ENCODE measurements at places on chromosomes 2 and 18.

GRCh38 chr2:68436270-68436669, 30.8 kb downstream of the FBXO48 start:
- no peak for DNase-seq

GRCh38 chr2:235268535-235268934, 225.3 kb upstream of the AGAP1 start:
- DNase-seq: no peak

GRCh38 chr2:25572638-25573037, 100.7 kb downstream of the DTNB start:
- DNase-seq: no peak

DNA sequence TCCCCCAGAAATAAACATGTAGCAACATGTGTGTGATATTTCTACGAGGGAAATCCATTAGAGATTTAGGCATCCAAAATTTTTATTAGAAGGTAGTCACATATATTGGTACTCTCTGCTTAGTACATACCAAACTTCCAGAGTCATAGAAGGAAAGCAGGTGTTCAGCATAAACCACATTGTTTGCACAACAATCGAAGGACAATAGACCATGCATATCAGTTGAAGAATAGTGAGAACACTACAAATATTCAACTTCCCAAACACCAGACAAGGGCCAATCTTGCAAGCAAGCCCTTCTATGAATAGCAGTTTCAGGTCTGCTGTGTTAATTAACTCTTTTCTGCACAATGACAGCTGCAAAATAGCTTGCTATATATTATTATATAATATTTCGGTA, 702.2 kb downstream of the ERBB4 start:
- no peak for DNase-seq

DNA sequence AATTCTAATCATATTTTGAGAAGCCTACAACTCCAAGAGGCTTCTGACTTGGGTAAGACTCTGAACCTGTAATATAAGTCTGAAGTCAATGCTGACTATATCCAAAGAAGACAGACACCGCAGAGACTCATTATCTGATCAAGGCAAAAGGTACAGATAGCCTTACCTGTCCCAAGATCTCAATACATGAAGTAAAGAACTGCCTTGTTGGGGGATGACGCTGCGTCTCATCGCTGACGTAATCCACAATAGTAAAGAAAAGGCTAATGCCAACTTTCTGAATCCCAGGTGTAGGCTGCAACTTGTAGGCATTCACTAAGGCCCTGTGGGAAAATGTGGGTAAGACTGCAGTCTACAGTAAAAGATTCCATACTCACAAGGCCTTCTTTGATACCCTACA, 62.1 kb downstream of the SIGLEC15 start:
- no peak for DNase-seq

GRCh38 chr18:9082711-9083510, 19.6 kb upstream of the NDUFV2 start:
- DNase-seq: no peak

DNA sequence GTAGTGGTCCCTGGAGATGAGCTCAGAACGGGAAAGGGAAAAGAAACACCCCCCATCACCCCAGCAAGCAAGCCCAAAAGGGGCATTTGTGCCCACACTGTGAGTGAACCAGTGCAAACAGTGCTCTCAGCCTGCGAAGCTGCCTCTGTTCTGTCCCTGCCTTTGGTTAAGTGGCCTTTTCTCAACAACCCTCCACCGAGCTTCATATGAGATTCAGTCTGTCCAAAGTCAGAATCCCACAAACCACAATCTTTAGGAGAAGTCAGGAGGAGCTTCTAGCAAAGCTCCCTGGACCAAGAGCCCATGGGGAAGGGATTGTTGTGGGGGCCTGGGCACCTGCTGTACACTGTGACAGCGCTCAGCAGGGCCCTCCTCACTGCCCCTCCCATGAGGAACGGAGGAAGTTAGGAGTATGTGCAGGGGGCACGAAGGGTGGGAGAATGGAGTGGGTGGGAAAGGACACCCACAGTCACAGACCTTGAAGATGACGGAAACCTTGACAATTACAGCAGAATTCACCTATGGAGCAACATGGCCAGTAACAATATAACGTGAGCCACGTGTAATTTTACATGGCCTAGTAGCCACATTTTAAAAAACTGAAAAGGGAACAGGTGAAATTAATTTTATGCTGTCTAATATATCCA, 119.5 kb downstream of the SMAD7 start:
- no peak for DNase-seq

DNA sequence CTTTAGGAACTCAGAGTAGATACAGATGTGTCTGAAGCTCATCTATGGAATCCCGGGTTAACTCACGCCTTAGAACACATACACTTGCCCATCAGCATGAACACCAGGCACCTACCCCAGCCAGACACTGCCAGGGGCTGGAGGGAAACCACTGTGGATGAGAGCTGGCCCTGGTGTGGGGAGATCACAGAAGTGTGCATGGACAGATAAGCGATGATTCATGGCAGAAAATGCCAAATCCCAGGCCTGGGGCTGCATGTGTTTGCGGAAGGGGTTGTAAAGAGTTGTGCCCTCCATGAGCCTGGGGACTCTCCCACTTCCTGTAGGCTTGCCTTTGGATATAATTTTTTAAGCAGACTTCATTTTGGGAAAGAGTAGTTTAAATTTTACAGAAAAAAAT, 193.4 kb downstream of the FHOD3 start:
- DNase-seq: no peak

DNA sequence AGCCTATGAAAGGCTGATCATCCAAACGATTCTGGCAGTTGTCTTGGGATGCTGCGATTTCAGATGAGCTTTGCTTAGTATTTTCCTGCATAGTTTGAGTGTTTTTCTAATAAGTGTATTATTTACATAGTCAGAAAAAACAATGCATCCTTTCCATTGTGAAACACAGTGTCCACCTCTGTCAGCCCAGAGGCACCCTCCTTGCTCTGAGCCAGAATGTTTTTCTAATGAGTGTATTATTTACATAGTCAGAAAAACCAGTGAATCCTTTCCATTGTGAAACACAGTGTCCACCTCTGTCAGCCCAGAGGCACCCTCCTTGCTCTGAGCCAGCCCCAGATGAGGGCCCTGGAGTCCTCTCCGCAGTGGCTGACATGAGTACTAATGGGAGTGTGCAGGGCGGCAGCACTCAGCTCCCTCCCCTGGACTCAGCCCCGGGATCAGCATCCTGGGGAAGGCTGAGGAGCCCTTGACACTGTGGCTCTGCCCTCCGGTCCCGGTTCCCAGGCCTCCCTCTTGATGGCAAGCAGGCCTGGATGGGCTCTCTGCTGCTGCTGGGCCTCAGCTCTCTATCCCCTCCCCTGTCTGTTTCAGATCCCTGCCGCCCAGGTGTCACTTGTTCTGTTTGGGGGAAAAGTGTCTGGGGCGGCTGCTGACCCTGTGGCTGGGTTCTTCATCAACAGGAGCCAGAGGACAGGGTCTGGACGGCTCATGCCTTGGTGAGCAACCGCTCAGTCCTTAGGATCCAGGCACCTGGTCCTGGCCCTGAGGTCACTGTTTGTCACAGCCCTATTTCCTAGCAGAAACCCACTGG, 5.9 kb downstream of the MFSD2B start:
- DNase-seq: no peak

DNA sequence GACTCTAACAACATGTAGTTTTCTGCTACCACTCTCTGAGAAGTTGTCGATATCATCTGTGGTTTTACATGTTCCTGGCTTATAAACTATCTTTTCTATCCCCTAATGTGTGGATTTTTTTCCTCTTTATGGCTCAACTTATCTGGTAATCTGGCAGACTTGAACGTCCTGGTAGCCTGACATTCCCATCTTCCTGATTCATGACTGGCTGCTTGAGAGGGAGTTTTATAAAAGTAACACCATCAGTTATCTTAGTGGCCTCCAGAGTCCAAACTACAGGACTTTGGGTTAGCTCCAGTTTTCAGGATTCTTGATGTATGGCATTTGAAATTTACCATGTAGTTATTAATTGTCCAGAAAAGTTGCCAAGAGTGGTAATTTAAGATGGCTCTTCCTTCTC, 174.0 kb upstream of the GULP1 start:
- DNase-seq: no peak

DNA sequence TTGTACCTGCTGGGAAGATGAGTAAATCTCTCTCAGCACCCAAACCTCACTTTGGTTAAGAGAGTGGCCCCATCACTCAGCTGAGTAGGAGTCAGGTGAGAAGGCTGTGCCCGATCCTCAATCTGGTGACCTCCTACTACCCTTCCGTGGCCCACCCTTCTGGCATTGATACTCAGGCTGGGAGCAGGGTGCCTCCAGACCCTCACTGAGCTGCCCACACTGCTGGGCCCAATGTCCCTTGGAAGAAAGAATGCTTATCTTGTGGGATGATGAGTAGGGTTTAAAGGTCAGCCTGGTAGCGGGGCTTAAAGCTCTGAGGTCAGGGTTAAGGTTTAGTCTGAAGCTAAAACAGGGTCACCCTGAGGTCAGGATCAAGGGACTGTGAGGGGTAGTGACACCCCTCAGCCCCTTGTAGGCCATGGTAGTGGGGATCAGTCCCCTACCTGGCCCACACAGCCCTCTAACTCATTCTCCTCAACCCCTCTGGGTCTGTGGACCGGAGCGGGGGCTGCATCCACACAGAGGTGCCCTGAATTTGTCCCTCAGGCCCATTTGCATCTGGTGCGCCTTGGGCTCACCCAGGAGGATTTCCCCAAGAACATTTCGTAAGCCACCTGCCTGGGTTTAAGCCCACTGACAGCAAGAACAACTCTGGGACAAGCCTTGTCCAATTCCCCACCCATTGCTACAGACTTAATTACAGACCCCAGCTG, 123.8 kb downstream of the CYP26B1 start:
- DNase-seq: no peak

- DNase-seq: no peak
These were observed 30.0 kb upstream of the ANXA4 start for GRCh38 chr2:69711971-69712370.

- no peak for DNase-seq
These were observed 161.7 kb upstream of the ZNF236 start for GRCh38 chr18:76660571-76661192.

GRCh38 chr18:29225351-29225750, 1048.4 kb upstream of the CDH2 start:
- DNase-seq: no peak

DNA sequence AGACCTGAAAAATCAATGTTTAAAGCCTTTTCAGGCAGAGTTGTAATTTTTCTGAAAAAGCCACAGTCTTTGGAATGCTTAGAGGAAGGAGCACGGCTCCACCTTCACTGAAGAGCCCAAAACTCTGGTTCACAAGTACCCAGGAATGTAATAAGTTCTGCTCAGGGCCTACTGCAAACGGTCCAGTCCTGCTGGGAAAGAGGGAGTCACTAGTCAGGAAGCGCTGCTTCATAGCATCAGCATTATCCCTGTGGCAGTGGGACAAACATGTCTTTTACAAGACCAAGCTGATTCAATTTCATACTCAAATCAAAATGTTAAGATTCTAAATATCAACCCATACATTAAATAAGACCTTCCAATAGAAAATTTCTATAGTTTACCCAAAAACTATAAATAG, 152.9 kb upstream of the PGAP1 start:
- DNase-seq: no peak

- DNase-seq: no peak
These were observed 166.2 kb upstream of the DTNA start for GRCh38 chr18:34543945-34544344.

DNA sequence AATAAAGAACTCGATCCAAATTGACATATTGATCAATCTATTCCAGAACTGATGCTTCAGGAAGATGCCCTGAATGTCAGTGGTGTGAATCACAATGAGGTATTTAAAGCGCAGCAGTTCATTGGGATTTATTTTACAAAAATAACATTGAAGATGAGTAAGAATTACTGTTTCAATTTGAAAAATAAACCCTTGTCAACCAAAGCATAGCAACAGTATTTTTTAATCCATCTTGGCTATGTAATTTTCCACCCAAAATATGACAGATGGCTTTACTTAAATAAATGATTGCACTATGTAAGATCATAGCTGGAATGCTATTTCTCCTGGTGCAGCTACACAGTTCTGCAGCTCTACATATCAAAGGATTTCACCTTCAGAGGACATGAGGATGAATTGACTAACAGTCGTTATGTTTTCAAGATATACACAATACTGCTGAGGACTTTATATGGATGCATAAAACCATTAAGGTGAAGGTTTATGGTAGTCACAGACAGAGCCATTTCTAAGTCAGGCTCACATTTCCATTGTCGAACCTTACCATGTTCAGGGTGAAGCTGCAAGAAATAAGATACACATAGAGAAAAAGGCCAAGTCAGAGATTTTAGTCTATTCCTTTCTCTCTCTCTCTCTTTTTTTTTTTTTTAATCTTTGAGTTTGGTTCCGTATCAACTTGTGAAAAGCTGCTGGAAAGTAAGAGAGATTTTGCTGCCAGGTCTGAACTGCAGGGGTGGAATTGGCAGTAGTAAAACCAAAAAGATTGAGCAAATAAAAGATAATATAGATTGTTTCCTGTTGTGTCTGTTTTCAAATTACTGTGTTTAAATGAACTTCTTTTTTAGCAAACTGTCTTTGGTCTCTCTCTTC, 398.0 kb upstream of the CDH20 start:
- no peak for DNase-seq

DNA sequence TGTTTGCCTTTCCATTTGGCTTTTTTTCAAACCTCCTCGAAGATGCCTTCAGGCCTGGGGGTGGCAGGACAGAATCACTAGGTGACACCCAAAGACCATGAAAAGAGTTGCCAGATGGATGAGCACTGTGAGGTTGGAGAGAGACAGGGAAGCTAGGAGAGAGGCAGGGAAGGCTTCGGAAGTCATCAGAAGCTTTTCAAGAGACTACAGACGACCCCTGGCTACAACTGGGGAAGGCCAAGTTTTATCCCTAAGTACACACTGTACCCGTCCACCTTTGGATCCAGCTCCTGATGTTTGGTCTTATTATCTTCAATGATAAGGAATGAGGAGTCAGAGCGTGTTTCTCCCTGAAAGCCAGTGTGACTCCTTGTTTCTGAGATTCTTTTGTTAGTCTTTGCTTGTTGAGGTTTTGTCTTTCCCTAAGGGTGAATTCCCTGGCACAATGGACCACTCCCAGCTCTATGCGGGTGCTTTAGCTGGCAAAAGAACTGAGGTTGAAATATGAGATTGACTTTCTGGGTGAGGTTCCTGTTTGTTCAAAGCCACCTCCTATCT, 33.4 kb upstream of the SLC9A2 start:
- DNase-seq: no peak

GRCh38 chr2:143289025-143289424, 159.8 kb downstream of the ARHGAP15 start:
- DNase-seq: no peak
